NCI-H1694 (cell line): ENCODE measurements at places on chromosomes 5 and 9.

DNA sequence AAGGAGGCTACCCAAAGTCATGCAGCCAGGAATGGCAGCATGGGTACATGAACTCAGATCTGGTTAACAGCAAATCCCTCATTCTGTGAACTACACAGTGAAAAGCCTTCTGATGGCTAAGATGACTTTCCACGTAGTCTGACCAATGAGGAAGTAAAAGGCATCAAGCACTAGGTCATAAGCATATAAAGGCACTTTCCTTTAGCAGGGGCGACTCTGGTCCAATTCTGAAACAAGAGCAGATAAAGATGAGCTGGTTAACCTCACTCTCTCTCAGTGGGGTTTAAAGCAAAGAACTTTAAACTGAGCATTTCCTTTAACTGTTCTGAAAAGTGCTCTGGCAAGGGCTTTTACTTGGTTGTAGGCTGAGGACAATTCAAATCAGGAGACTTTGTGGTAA lies 21.1 kb downstream of the PSMB7 start:
- no peak for DNase-seq

GRCh38 chr9:113674436-113674835 lies 201.7 kb upstream of the ZNF618 start:
- no peak for DNase-seq

DNA sequence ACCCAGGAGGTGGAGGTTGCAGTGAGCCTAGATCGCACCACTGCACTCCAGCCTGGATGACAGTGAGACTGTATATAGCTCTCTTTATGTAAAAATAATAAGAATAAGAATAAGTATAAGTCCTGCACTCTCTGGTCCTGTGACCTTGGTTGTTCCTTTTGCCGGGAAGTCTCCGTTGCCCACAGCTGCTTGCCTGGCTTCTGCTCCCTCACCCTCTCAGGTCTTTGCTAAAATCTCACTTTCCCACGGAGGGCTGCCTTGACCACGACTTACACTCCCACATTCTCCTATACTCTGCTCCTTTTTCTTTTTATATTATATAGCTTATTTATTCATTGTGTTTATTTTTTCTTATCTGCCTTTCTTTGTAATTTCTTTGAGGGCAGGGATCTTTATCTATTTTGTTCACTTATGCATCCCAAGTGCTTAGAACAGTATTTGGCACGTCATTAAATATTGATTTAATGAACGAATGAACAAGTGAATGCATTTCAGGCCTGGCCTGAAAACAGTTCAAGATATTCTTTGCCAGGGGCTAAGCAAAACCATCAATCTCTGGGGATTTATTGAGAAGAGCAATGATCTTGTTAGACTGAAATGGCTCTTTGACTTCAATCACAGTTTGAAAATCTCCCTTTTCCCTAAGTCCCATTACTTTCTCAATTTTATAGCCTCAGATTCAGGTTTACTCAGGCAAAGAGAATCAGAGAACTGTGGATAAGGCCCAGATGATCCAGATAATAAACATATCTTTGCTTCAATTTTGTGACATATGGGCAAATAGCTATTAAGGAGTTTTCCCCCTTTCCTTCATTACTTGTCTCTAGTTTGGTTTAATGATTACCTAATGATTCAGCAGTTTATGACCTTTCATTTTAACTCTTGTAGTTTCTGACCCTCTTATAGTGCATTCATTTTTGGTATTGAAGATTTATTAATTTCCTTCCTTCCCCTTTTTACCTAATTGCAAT lies 60.8 kb upstream of the TMC1 start:
- DNase-seq = no peak

DNA sequence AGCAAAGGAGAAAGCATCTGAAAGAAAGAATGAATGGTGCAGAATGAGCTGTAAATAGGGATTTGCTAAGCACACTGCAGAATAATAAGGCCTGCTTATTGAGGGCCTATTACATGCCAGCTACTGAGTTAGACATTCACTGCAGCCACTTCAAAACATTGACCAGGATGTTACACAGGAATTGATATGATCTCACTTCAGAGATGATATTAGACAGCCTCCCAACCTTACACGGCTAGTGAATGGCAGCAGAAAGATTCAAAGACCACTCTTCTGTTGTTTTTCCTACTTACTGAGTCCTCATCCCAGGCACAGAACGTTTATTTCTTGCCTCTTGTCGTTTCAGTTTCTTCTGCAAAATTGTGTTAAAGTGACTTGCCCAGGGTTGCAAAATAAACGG lies 1209.9 kb upstream of the WWC1 start:
- DNase-seq = no peak

- no peak for DNase-seq
Measured at GRCh38 chr5:119022017-119022745, 33.8 kb upstream of the DTWD2 start.

DNA sequence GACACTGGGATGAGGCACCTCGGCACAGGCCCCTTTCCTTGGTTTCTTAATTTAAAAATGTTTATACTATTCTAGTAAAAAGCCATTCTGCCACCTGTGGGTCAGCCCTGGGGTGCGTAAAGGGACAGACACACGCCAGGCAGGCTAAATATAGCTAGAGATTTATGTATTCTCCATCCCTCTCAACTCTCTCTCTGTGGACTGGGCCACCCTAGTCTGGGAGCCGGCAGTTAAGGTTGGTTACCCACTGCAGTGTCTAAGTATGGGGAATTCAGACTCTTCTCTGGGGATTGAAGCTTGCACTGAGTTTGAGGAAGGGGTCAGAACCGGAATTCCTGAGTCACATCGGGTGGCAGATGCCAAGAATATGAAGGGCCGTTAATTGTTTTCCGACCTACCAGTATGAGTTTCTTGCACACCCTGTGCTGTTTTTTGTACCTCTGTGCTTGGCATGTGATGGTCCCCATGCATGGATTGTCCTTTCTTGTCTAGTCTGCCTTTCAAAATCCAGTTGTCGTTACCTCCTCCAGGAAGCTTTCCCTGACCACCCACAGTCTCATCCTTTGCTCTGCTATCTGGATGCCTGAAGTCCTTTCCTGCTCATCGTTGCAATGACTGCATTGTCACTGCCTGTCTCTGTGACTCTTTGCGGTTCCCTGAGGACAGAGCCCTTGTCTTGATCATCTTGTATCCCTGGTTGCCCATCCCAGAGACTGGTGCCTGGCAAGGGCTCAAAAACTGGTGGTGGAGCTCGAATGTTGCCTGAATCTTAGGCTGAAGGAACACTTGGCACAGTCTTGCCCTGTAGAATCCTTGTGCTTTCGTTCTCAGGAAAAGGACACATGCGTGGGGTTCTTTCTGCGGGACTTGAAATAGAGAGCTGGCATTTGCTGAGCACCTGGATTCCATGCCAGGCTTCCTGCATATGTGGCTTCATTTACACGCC lies 2.1 kb downstream of the NEURL1B start:
- DNase-seq = no peak
